ENCODE measurements at places on chromosomes 5 and 9.

DNA sequence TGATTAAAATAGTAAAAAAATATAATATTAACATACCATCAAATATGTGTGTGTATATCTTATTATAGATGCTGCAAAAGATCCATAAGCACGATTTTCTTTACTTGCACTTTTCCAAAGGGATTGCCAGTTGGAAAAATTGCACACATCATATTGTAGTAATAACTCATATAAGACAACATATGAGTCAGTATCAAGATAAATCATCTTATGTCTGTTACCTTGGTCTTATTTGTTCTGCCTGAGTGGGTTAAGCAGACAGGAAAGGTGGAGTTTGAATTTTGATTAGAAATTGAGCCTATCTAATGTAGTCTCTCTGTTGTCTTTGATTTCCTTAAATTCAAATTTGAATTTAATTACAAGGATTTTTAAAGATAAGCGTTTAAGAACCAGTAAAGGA is 24.6 kb downstream of the LYSMD3 start:
- DNase-seq = no peak

DNA sequence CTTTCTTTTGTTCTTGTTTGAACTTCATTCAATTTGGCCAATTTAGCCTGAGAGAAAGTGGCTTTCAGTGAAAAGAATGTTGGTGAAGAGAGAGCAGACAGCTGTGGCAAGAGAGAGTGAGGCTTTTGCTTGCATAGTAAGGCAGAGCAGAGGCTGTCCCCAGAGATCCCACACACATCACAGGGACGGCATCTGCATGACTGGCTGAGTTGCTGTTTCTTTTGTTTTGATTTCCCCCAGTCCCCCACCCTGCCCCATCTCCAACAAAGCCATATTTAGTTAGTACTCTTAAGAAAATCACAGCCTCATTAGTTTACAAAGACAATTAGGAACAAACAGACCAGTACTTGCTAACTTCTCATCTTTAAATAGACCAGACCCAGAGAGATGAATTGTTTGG is 363.9 kb upstream of the SEMA6A start:
- peak; percentile 26 for DNase-seq

DNA sequence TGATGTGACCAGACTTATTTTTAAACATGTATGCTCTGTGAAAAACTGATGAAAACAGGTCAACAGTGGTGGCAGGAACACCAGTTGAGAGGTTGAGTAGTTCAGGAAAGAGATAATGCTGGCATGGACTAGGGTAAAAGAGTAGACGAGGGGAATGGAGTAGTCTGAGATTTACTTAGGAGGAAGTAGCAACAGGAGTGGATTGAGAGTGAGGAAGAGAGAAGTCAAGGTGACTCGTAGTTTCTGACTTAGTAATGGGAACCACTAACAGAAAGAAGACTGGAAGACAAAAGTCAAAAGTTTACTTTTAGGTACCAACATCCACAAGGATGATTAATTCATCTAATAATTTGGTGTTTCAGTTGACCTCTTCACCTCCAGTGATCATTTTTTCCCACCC is 3.6 kb downstream of the SRA1 start:
- DNase-seq = no peak

DNA sequence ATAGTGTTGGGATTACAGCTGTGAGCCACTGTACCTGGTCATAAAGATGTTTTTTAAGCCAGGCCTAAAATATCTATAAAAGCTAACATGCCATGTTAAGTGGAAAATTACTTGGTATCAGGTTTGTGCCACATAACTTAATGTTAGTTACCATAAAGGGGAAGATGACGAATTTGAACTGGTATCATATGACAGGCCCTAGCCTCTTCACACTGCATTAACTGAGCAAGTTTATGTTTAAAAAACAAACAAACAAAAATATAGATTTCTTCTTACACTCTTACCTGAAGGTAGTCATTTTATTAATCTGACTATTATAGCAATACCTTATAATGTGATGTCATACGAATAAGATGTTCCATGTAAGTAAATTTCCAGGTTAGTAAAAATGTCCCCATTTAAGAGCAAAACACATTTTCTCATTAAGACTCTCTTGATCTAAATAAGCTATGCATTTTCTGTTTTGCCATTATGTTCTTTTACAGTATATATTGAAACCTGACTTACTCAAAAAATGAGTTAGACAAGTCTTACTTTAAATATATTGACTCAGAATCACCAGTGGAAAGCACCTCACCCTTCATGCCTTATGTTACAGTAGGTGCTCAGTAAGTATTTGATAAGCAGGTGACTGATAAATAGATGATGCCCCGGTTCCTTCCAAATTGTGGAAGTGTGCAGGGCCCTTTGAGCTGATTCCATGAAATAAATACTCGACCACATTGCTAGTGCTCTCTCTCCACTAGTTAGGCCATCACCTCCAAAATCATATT is 125.4 kb downstream of the CDC42SE2 start:
- DNase-seq = no peak

- DNase-seq = peak; percentile 23
Observed at GRCh38 chr5:28779161-28779754, 1740.9 kb upstream of the CDH9 start.

DNA sequence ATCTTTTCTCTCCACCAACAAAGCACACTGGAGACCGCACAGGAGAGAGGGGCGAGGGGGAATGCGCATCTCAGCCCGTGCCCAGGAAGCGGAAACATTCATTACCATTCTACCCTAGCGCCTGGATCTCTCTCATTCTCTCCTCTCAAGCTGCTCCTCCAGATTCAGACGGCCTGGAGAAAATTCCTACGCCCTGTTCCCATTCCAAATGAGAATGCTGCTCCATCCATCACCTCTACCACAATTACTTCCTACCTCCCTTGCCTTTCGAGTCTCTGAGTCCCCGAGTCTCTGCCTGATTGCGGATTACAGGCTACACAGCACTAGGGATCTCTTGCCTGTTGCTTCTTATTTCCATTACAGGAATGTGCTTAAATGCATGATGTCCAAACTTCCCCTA is 6.7 kb downstream of the DDX31 start:
- DNase-seq = no peak

DNA sequence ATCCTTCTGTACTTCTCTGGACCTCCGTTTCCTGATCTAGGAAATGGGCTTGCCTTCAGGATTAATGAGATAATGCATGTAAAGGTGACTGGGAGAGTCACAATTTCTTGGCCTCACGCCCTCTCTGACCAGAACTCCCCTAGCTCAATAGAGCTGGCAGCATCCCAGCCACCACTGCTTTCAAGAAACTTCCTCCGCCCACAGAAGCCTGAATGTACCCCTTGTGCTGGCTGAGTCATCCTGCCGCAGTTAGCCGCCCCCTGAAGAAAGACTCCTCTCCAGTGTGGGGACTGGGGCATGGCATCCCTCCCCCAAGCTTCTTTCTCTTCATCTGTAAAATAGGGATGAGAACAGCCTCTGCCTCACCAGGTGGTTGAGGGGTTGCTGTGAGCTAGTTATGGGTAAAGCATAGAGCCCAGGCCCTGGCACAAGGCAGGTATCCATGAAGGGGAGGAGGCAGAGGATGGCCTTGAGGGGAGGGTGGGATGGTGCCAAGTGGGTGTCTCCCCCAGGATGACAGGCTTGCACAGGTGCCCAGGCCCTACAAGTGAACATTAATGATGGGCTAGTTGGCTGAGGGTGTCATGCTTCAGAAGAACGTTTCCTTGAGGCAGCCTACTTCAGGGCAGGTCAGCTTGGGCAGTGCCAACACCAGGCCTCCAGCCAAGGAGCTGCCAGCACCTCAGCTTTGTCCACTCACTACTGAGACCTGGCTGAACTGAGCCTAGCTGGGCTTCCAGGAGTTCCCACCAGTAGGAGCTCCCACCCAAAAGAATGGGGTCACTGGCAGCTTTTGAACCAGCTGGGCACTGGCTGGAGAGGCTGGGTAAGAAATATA is 3.4 kb downstream of the PDLIM4 start:
- DNase-seq = no peak

DNA sequence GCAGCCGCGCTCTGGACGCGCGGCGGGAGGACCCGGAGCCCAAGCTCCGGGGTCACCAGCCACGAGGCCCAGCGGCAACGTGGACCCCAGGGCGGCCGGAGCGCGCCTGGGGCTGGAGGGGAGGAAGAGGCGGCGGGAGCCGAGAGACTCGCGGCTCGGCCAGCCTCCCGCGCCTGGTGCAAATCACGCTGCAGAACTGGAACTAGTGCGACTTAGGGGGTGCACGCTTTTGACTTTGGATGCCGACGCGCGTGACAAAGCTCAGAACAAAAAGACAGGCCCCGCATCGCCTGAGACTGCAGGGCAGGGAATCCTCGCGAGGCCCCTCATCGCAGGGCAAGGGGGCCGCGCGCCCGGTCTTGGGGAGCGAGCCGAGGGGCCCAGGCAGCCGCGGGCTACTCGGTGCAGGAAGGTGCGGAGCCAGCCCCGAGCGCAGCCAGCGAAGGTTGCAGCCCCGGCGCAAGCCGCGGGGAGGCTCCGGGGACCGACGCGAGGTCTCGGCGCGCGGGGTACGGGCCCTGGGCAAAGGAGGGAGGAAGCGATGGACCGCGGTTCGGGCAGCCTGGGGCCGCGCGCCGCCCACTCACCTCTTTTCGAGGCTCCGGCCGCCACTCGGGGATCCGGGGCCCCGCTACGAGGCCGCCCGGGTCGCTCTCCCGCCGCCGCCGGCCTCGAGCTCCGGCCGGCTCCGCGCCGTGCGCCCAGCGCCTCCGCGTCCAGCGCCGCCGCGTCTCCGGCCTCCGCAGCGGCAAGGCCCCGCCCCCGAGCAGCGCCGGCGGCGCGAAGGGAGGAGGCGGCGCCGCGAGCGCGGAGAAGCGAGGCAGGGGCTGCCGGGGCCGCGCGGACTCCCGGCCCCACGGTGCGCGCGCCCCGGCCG is at the start of gene GOLM1:
GOLM1 (minus strand) TSS at position 735 of the 877 bp plus-strand sequence. CDS start 20,238 bp downstream, outside the sequence.
- DNase-seq = peak; percentile 87

DNA sequence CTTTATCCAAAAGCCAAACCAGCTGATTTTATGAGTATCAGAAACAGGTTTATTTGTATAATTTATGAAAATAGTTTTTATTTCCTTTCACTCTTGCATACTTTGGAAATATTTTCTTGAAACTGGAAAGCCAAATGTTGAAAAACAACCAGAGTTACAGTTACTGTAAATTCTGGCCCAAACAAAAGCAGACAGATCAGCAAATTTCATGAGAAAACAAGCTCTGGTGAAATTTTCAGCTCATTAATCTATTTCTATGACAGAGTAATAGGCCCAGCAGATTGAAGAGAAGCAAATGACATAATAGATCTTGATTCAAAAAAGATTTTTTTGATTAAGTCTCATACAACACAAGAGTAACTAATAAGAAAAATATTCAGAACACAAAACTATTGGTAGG is 182.7 kb downstream of the ENC1 start:
- DNase-seq = no peak

DNA sequence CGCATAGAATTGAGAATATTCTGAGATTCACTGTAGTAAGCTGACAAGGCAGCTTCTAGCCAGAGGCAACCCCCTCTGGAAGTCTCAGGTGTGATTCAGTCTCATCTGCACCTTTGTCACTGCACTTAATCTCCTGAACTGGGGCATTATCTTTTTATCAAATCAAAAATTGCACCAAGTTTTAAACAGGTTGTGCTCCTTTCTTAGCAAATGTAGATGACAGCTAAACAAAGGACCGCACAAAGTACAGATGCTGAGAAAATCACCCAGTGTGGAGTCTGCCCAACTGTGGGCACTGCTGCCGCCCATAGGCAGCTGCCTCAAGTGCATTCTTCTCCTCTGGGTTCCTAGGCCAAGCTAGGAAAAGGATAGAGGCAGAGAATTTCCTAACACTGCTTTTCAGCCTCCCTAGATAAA is 51.1 kb downstream of the STARD4 start:
- peak; percentile 27 for DNase-seq

- no peak for DNase-seq
Observed at GRCh38 chr9:38153152-38153909, 84.3 kb upstream of the SHB start.

GRCh38 chr5:146909255-146910068 is 30.9 kb upstream of the PPP2R2B start:
- DNase-seq = no peak

DNA sequence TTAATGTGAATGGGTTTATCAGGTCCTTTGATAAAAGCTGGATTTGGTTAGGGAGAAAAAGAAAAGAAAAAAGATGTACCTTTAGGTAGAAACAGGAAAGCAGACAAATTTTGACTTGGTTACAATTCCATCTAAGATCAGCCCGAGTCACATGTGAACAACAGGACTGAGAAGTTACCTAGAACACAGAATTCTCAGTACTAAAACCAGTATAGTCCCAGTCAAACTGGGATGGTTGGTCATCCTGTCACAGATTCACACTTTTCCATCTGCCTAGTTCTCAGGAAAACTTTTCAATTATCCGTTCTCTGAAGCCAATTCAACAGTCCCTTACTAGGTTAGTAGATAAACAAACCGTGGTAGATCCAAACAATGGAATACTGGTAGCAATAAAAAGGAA is 190.3 kb upstream of the PTGER4 start:
- no peak for DNase-seq

- DNase-seq = no peak
Observed at GRCh38 chr5:62082370-62082801, 223.6 kb upstream of the KIF2A start.

GRCh38 chr5:159385536-159385935 is 55.2 kb upstream of the IL12B start:
- no peak for DNase-seq

DNA sequence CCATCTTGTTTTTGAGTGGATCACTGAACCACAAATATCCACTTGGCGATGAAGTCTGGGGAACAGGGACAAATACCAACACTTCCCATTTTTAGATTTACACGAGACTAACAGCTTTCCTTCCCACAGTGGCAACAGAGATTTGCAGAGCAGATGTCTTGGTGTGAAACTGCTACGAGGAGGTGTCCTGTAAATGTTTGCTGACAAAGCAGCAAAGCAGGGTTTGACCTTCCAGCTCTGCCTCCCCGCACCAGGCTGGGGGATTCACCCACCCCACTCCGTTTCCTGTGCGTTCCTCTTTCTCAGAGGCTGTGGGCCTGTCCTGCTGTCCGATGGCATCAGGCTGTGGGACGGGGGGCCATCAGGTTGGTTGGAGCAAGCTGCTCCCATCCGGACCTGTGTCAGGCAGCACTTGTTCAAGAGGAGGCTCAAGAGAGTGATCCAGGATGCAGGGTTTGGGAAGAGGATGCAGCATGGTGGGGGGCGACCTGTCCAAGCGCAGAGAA is 693 bp upstream of the RGS3 start:
- no peak for DNase-seq

DNA sequence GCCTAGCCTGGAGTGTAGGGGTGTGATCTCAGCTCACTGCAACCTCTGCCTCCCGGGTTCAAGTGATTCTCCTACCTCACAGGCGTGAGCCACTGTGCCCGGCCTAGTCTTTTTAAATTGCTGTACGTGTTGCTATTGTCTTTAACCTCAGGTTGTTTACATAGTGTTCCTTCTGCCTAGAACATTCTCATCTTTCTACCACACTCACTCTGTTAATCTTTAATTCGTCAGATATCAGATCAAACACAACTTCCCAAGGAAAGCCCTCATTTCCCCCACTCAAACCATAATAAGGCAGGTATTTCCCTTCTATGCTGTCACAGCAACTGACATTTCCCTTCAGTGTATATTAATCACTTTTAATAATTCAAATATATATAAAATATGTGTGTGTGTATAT is 1310.0 kb upstream of the C9orf72 start:
- DNase-seq = no peak

- DNase-seq = peak; percentile 84
Observed at GRCh38 chr9:2267181-2267745, 252.1 kb downstream of the SMARCA2 start.

All from NCI-H1417 (cell line).